ENCODE measurements at places on chromosomes 6 and 20.

DNA sequence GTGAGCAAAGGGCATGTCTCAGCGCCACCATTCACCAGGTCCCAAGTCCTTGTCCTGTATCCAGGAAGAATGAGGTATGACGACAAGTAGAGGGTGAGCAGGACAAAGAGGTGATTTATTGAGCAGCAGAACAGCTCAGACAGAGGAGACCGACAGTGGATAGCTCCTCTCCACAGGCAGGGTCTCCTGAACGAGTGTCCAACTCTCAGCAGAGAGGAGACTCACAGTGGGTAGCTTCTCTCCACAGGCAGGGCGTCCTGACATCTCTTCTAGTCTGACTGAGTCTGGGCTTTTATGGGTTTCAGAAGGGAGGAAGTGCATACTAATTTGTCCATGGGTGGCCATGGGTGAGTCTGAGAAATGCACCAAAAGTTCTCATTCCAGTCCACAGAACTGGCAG, 204.7 kb downstream of the ANKRD60 start:
- DNase-seq, result no peak

- no peak for DNase-seq
Measured at GRCh38 chr6:71321314-71321713, 32.7 kb downstream of the OGFRL1 start.

DNA sequence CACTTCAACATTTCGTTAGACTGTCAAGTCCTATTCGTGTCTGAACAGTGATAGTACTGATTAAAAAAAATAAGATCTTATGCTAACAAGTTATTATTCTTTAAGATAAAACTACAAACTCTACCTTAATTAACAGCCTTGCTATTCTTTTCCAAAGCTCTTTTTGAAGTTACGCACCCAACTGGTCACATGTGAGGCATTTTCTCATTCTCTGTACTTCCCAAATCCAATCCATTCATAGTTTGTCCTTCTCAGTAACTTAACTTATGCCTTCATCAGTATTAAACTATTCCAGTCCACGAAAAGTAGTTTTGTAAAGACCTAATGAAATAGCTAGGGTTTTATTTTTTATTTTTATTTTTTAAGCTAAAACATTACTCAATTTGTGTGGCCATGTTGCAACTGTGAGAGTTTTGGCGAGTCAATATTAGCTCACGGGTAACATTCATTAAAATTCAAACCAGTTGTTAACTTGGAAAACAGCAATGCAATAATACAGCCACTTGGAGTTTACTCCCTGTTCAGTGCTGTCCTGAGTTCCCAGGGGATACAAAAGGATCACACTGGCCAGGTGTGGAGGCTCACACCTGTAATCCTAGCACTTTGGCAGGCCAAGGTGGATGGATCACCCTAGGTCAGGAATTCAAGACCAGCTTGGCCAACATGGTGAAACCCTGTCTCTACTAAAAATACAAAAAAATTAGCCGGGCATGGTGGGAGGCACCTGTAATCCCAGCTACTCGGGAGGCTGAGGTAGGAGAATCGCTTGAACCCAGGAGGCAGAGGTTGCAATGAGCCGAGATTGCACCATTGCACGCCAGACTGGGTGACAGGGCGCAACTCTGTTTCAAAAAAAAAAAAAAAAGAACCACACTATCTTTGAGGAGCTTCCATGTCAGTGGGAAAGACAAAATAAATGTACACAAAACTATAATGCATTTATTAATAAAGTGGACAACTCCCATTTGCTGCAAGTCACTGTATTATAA, 27.9 kb upstream of the EEF1A1 start:
- no peak for DNase-seq

- no peak for DNase-seq
Measured at GRCh38 chr6:118787724-118788423, 106.1 kb upstream of the ASF1A start.

- DNase-seq, result no peak
Measured at GRCh38 chr20:41696428-41696827, 78.3 kb upstream of the CHD6 start.

GRCh38 chr6:157380458-157380778, 572 bp upstream of the ZDHHC14 start:
- no peak for DNase-seq

- no peak for DNase-seq
Measured at GRCh38 chr6:133165235-133165634, 75.9 kb upstream of the EYA4 start.
